Cerebellar cortex (tissue), 1 donor: ENCODE measurements at places on chromosomes 5 and 9.

GRCh38 chr9:112771359-112772214 lies 21.0 kb downstream of the SNX30 start:
- no peak for DNase-seq

DNA sequence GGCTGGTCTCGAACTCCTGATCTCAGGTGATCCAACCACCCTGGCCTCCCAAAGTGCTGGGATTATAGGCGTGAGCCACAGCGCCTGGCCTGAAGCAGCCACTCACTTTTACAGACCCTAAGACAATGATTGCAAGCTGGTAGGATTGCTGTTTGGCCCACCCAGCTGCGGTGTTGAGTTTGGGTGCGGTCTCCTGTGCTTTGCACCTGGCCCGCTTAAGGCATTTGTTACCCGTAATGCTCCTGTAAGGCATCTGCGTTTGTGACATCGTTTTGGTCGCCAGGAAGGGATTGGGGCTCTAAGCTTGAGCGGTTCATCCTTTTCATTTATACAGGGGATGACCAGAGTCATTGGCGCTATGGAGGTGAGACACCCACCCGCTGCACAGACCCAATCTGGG lies 1.5 kb downstream of the CA9 start:
- DNase-seq = no peak

GRCh38 chr9:126144603-126145456 lies 181.8 kb upstream of the MVB12B start:
- no peak for DNase-seq

GRCh38 chr5:67065237-67065636 lies 131.4 kb downstream of the CD180 start:
- DNase-seq = no peak

DNA sequence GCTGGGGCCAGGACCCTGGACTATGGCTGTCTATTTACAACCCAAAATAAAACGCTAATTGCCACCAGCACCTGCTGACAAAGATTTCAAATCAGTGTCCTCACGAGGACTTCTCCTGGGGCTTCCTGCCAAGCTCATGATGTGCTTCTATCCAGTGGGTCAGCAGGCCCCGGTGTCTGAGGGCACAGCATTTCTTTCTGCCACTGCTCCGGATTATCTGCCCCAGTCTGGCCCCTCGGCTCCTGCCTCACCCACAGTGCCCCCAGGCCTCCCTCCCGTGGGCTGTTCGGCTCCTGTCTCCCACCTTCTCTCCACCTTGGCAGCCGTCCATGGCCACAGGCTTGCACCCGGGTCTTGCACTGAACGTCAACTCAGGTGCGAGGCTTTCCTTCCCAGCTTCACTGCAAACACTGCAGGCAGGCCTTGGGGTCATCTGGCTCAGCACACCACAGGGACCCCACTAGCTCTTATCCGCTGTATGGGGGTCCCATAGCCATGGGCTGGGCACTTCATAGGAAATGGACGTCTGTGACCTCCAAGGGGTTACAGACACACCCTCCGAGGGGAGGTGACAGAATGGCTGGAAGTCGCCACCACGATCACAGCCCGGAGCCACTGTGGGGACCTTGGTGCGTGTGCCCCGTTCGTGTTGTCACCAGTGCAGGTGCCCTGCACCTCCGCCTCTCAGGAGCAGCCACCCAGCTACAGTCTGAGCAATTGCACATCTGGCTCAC lies 43.8 kb upstream of the FCN1 start:
- no peak for DNase-seq

- DNase-seq = no peak
These were observed 510.0 kb upstream of the GRAMD2B start for GRCh38 chr5:125913200-125913599.

DNA sequence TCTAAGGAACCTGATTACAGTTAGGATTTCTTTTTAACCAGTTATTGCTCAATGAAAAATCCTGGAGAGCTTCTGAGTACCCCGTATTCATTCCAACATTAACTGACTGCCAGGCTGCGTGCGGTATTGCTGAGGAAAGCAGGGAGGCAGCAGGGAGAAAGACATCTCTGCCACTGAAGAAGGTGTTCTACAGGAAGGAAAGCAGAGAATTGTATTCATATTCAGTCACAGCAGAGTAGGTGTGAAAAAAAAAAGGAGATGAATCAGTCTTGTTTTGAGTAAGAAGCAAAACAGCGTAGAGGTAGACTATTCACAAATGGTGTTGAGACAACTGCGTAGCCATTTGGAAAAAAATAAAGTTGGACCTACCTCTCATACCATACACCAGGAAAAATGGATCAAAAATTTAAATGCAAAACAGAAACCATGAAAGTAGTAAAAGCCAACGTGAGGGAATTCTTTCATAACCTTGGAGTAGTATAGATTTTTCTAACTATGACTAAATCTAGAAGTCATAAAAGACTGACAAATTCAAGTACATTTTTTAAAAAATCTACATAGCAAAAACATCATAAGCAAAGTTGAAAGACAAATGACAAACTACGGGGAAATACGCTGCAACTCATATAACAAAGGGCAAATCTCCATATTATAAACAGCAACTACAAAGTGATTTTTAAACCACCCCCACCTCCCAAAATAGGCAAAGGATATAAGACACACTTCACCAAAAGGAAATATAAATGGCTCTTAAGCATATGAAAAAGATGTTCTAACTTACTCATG lies 9.9 kb upstream of the NR4A3 start:
- DNase-seq = no peak

GRCh38 chr5:66829358-66829674 lies 233.1 kb downstream of the MAST4 start:
- no peak for DNase-seq
